Left ventricle myocardium inferior (tissue), 1 donor: ENCODE measurements at places on chromosomes 12 and 14.

- DNase-seq, result no peak
Observed at GRCh38 chr12:98578392-98578791, 15.1 kb upstream of the SLC25A3 start.

DNA sequence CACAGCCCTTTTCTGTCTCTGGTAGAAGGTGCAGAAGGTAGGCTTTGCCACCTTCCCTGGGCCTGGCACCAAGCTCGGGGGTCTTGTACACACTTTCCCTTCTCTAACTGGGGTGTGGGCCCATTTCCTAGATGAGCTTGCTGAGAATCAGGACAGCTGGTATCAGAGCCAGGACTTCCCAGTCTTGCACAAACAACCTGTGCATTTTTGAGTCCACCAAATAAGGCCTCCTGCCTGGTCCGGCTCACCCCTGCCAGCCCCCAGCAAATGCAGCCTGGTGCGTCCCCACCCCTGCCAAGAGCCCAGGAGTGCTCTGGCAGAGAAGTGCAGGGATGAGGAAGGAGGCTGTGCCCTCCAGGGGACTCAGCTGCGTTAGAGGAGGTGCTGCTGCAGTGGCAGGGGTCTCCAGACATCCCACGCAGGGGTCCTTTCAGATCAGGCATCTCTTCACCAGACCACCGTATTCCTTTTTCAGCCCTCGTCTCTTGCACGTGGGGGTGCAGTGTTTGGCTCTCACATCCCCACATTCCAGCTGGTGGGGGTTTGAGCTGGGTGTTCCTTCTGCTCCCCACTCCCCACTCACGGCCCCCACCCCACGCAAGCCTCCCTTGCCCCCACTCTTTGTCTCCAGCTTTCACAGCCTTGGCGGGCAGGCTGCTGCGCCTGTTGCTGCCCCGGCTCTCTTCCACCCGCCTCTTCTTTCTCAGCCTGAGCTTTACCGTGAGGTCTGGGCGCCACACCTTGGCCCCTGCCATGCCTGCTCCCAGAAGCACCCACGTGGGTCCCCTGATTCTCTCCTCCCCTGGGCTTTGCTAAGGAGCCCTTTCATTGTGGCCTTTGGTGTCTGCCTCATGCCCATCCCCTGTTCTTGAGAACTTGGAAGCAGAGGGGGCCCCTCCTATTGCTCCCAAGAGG, 32.3 kb downstream of the MEG3 start:
- peak; percentile 10 for DNase-seq

GRCh38 chr14:47278233-47278842, 397.1 kb downstream of the MDGA2 start:
- no peak for DNase-seq

DNA sequence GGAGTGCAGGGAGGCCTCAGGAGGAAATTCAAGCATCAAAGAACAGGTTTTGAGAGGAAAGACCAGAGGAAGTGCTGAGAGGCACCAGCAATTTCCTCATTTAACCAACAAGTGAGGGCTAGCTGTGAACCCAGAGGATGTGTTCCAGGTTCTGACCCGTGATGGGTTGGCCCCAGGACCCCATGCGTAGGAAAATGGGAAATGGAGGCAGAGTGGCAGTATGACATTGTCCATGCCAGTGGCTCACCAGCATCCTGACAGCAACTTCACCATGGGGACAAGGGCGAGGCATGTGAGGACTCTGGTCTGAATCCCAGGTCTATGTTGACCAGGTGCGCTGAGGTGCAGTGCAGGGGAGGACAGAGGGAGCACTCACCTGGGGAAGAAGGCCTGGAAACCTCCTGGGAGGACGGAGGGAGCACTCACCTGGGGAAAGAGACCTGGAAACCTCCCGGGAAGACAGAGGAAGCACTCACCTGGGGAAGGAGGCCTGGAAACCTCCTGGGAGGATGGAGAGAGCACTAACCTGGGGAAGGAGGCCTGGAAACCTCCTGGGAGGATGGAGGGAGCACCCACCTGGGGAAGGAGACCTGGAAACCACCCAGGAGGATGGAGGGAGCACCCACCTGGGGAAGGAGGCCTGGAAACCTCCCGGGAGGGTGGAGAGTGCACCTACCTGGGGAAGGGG, 6.7 kb upstream of the CACNA2D4 start:
- no peak for DNase-seq

- no peak for DNase-seq
Observed at GRCh38 chr12:32400114-32400672, 835 bp downstream of the FGD4 start.

- no peak for DNase-seq
Observed at GRCh38 chr14:35398071-35398584, 6.4 kb downstream of the NFKBIA start.

- peak; percentile 54 for DNase-seq
Observed at GRCh38 chr14:68637106-68638021, 155.5 kb downstream of the ZFP36L1 start.

GRCh38 chr12:109308534-109309380, at the start of gene FOXN4:
FOXN4 (minus strand) TSS chr12:109309284; CDS start chr12:109308321, 963 bp downstream.
- no peak for DNase-seq

GRCh38 chr12:53069621-53070410, 9.4 kb downstream of the SPRYD3 start:
- DNase-seq, result peak; percentile 55

DNA sequence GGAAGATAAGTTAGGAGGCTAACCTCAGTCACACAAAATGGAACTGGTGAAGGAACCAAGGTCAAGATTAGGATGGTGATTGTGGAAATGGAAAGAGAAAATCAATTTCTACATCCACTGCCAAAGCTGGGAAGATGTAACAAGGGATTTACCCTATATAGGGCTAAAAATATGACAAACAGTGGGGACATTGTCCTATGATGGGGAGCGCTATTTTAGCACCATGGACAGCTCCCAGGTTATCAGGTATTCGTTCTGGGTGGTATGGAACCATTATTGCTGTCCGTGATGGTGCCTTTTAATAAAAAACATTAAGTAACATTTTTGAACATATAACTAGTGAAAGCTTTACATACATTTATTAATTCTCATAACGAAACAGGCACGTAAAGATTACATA, 124.0 kb downstream of the NDUFA12 start:
- no peak for DNase-seq

GRCh38 chr12:129371268-129371667, 518.0 kb downstream of the GLT1D1 start:
- DNase-seq, result no peak

DNA sequence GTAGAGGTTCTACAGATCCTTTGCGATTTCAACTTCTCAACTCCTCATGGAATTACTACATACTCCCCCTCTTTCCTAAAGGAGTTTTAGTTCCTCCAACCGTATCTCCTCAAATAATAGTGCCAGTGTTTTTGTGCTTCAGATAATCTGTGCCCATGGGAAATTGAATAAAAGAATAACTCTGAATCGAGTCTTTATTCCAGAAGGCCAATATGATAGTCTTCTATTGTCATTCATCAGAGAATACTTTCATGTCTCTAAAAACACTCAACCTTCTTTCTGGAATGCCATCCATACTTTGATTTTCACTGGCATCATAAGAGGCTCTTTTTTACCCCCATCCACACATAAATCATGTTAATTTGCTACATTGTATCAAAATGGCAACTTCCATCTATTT, 911.3 kb upstream of the USP15 start:
- no peak for DNase-seq

DNA sequence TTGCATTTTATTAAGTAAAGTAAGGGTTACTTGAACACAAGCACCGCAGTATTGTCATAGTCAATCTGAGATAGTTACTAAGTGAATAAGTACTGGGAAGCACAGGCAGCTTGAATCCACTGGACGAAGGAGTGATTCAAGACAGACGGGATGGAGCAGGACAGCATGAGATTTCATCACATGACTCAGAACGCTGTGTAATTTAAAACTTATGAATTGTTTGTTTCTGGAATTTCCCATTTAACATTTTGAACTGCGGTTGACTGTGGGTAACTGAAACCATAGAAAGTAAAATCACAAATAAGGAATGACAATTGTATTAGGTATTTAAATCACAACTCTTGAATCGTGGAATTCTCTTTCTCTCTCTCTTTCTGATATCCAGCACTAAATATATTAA, 1630.4 kb upstream of the SEL1L start:
- no peak for DNase-seq

DNA sequence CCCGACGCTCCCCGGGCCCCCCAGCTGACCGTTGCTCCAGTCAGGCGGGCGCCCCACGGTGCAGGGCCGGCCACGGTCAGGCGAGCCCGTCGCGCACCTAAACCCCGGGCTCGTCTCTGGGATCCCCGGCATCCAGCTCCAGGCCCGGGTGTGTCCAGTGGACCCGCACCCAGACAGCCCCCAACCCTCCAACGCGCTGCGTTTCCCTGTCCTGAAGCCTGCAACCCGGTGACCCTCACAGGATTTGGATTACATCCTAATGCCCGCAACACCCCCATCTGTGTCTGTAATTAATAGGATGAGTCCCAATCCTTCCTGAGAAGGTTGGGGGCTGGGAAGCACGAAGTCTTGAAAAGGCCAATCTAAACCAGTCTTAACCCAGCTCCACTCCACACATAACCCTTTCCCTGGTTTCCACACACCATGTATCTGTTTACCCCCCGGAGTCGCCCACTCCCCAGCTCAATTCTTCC, 10.4 kb downstream of the CPNE6 start:
- DNase-seq, result no peak

DNA sequence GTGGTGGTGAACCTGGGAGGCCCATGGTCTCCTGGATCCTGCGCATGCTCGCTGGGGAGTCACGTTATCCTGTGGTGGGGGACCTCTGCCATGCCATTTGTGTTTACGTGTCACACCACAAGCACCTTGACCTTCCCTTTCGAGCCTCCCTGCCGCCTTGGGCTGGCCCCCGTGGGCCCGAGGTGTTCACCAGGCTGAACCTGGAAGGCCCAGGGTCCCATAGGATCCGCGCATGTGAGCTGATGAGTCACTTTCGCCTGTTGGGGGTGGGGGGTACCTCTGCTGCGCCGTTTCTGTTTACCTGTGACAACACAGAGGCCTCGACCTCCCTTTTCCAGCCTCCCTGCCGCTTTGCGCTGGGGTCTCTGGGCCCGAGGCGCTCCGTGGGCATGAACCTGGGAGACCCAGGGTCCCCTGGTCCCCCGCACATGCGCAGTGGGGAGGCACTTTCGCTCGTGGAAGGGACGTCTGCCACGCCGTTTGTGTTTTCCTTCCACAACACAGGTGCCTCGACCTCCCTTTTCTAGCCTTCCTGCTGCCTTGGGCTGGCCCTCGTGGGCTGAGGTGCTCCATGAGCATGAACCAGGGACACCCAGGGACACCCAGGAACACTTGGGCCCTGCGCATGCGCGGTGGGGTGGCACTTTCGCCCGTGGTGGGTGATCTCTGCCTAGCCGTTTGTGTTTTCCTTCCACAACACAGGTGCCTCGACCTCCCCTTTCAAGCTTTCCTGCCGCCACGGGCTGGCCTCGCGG, 334.1 kb downstream of the ALG10 start:
- no peak for DNase-seq

DNA sequence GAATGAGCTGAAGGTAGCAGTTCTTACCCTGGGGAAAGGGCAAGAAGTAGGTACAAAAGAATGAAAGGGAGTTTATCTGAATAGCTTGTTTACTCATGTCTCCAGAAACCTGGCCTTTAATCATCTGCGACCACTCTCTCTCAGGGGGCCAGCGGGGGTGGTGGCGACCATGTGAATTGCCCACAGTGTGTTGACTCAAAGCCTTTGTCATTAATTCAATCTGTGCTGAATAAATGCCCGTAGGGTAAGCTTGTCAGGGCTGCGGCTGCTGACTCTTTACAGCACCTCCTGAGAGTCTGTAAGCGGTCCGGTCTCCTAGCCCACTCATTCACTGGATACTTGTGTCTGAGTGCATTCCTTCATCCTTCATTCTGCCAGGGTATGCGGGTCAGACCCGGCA, 874.4 kb downstream of the SLC6A15 start:
- DNase-seq, result no peak

DNA sequence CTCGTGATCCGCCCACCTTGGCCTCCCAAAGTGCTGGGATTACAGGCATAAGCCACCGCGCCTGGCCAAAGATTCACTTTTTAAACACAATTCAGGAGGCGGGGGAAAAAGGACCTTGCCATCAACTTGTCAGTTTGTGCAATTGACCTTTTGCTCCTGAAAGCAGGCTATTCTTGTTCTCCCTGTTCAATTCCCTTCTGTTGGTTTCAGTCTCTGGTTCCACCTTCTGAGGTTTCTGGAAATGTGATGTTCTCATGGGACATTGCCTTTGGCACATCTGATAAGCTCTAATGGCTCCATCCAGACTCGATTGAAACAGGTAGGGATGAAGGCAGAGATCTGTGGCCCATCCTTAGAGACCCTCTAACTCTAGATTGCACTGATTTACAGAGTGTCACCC, 17.9 kb upstream of the CCDC85C start:
- DNase-seq, result no peak

GRCh38 chr12:56469007-56469930, 891 bp downstream of the SPRYD4 start:
- no peak for DNase-seq

DNA sequence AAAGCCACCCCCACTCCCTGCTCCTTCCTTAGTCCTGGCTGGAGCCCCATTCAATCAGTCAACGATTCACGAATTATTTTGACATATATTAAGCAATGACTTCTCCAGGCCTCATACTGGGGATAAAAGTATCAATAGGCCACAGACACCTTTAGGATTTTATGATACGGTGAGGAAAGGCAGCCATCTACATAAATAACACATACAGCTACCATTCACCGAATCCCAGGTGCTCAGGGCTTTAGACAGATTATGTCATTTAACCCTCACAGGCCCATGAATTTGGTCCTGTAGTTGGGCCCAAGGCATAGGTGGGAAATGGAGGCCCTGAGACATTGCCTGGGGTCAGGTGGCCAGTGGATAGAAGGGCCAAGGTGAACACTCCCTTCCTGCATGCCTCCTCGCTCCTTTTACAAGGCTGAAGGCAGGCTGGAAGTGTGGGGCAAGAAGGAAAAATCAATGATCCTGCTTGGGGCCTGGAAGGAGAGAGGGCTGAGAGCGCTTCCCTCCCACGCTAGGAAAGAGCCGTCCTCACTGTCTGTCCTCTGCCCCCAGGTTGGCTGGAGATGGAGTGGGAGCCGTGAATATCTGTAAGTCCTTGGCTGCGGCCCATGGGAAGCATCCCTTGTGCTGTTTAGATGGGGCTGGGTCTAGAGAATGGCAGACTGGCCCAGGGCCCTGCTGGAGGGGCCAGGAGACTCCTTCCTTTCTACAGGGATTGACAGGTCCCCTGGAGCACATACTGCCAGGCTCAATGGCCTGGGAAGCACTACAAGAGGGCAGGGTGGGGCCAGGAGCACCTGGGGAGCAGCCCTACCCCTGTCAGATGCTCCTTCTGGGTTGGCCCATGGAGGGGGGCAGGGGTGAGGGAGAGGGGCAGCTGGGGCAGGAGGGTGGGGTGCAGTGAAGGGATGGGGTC, 14.8 kb downstream of the KRT7 start:
- DNase-seq, result no peak

DNA sequence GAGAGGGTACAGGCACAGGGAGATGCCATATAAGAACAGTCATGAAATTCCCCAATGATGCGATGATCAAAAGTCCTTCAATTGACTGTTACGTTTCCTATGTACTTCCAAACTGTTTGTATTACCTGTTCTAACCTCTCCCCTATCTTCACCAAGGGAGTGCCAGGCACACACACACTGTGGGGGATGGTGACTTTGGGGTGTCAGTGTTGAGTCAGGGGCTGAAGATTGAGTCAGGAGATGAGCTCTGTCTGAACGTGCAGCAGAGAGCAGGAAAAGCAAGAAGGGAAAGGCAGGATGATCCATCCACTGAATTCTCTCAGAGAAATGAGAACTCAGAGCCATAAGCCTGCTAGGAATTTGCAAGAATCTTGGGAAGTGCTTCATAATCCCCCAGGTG, 153.4 kb downstream of the EFCAB11 start:
- no peak for DNase-seq

GRCh38 chr12:68067762-68068376, 78.6 kb downstream of the IFNG-AS1 start:
- DNase-seq, result no peak

- no peak for DNase-seq
Observed at GRCh38 chr14:94636744-94637412, 24.7 kb downstream of the SERPINA3 start.
